Activated CD8-positive, alpha-beta memory T cell treated with anti-CD3 and anti-CD28 coated beads for 48 hours (primary cell): ENCODE measurements at places on chromosomes 6 and 20.

DNA sequence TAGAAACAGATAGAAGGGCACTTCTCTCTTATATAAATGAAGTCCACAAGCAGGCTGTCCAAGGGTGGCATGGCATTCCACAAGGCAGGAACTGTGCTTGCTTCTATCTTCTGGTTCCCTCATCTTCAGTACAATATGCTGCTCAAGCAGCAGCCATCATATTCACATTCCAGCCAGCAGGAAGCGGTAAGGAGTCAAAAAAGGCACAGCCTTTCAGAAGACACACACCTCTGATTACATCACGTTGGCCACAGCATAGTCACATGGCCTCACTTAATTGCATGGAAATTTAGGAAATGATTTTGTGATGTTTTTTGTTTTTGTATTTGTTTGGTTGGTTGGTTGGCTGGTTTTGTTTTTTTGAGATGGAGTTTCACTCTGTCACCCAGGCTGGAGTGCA is 19.0 kb downstream of the REM1 start:
- no peak for DNase-seq

- no peak for DNase-seq
Measured at GRCh38 chr6:51678905-51679620, 408.4 kb downstream of the PKHD1 start.

DNA sequence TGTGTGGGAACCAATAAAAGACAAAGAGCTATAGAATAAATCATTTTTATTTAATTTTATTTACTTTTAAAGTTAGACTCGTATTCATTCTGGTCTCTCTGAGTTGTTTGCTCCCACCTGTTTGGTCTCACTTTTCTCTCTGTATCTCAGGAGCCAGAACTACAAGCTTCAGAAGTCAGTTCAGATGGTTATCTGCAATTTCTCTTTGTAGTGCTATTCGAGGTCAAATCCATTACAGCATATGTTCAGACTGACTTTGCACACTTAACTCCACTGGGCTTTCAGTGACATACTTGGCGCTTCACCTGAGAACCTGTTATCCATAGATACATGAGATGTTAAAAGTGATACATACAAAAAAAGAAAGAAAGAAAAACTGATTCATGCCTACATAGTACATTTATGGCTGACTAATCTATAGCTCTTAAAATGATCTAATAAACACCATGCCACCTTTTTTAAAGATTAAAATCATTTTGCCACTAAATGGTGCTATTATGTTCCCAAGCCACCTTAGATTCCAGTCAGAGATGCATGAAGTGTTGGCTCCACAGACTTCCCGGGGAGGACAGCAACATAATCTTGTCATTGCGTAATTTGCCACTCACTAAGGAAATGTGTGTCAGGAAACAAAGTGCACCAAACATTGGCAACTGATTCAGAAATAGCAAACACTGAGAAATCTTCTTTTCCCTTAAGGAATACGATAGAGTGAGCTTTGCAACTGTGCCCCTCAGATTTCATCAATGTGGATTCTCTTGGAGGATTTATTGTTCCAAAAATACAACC is 396.7 kb downstream of the HACE1 start:
- DNase-seq, result no peak

DNA sequence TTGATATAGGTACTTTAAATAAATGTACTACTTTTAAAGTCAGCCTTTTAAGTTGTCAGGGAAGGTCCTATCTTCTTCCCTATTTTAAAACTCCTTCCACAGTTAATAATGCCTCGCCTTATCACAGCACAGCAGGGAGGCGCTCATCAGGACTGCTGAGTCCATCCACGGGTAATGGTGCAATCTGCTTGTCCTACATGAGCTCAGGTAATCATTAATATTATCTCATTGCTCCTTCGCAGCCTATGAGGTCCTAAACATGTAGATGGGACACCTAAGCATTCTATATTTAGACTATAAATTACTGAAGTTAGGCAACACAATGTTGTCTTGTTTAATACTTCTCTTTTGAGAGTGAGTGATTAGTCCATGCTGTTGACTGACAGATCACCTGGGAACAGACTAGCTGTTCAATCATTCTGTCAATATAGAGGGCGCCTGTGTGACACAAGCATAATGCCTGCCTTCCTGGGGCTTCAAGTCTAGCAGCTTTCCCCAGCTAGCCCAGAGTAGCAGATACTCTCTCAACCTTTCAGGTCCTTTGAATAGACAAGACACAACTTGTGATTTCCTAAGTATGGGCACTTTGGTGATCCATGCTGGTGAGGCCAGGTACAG is 91.0 kb downstream of the FYN start:
- DNase-seq, result no peak

- no peak for DNase-seq
Measured at GRCh38 chr6:118931436-118931835, 3.5 kb downstream of the MCM9 start.
